Articular chondrocyte of knee joint (primary cell): ENCODE measurements at places on chromosomes 2 and 18. TPM values are rescaled to one million over a fixed set of nuclear protein-coding genes. Genes with fewer than 3 reads are reported as not detected.

TBR1 gene
- total RNA-seq = under 0.01 and 0.11 TPM in 2 replicates

CDH7 gene
- total RNA-seq = not detected in 2 replicates

CREG2 gene
- total RNA-seq = under 0.01 and 0.22 TPM in 2 replicates

ACP1 gene
- 88.5 and 99.3 TPM in 2 replicates for total RNA-seq

ABCG8 gene
- total RNA-seq = not detected in 2 replicates

EFR3B gene
- total RNA-seq = 2.4 and 5.4 TPM in 2 replicates

COL4A4 gene
- total RNA-seq = under 0.01 and 0.11 TPM in 2 replicates

DLX2 gene
- total RNA-seq = 0.22 TPM in 1 of 2 replicates, not detected in the other

UGT1A1 gene
- total RNA-seq = not detected in 2 replicates

CCDC148 gene
- total RNA-seq = 0.91 and 1.5 TPM in 2 replicates

CFAP65 gene
- 0.22 TPM in 1 of 2 replicates, not detected in the other for total RNA-seq

GPAT2 gene
- total RNA-seq = 0.76 and 0.91 TPM in 2 replicates

EMILIN1 gene
- total RNA-seq = 113 and 123 TPM in 2 replicates

IL1A gene
- not detected in 2 replicates for total RNA-seq

IL36B gene
- not detected in 2 replicates for total RNA-seq

IL1F10 gene
- not detected in 2 replicates for total RNA-seq

KIAA2012 gene
- total RNA-seq = under 0.01 TPM in 1 of 2 replicates, not detected in the other

UGT1A5 gene
- total RNA-seq = not detected in 2 replicates

SERPINB2 gene
- total RNA-seq = 0.22 TPM in 1 of 2 replicates, not detected in the other

DOCK10 gene
- 3.9 and 9.3 TPM in 2 replicates for total RNA-seq

SRD5A2 gene
- total RNA-seq = not detected in 2 replicates

ANKRD30B gene
- total RNA-seq = under 0.01 TPM in 1 of 2 replicates, not detected in the other

BOLL gene
- not detected in 2 replicates for total RNA-seq

ACADL gene
- total RNA-seq = 0.65 and 1.2 TPM in 2 replicates

CAPN14 gene
- 0.11 and 0.13 TPM in 2 replicates for total RNA-seq

ANKRD53 gene
- 0.39 and 0.65 TPM in 2 replicates for total RNA-seq

PROKR1 gene
- total RNA-seq = 0.11 TPM in 1 of 2 replicates, not detected in the other

VWC2L gene
- total RNA-seq = not detected in 2 replicates

ASB18 gene
- not detected in 2 replicates for total RNA-seq

SERPINB7 gene
- 0.11 TPM in 1 of 2 replicates, not detected in the other for total RNA-seq

ACVR1C gene
- 0.13 and 0.32 TPM in 2 replicates for total RNA-seq

UCN gene
- total RNA-seq = 0.39 and 1.4 TPM in 2 replicates

TIMM21 gene
- total RNA-seq = 18.8 and 22.6 TPM in 2 replicates

RFX8 gene
- 9.0 and 14.4 TPM in 2 replicates for total RNA-seq

PLCD4 gene
- total RNA-seq = 14.0 and 14.2 TPM in 2 replicates

BCL2 gene
- total RNA-seq = 3.7 and 4.6 TPM in 2 replicates

INHA gene
- 0.11 and 0.26 TPM in 2 replicates for total RNA-seq

DSG4 gene
- total RNA-seq = not detected in 2 replicates

MC4R gene
- not detected in 2 replicates for total RNA-seq

MALL gene
- total RNA-seq = 72.8 and 165 TPM in 2 replicates

CABYR gene
- total RNA-seq = 4.8 and 4.9 TPM in 2 replicates

ADD2 gene
- total RNA-seq = under 0.01 TPM in 2 replicates

TDRD15 gene
- total RNA-seq = under 0.01 TPM in 1 of 2 replicates, not detected in the other

C2orf78 gene
- total RNA-seq = not detected in 2 replicates

SP140 gene
- total RNA-seq = 0.26 and 0.43 TPM in 2 replicates

NFATC1 gene
- 11.2 and 11.5 TPM in 2 replicates for total RNA-seq

CXCR4 gene
- total RNA-seq = 0.13 and 0.22 TPM in 2 replicates

ZC3H15 gene
- total RNA-seq = 62.2 and 77.6 TPM in 2 replicates
